ENCODE measurements at places on chromosomes 4 and X.

DNA sequence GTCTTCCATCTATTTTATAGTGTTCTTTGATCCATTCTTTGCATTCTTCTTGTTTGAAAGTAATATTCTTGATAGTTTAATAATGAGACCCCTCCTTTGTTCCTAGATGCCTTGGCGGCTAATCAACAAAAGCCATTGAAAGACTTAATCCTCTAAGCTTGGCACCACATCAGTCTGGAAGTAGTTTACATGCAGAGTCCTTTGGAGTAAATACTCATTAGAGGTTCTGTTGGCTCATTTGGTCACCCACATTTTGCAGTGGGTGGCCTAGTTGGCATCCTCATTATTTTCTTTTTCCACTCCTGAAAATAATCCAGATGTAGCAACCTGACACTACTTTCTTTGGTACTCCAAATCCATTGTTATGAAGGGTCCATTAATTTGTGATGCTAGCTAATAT is 64.5 kb downstream of the DKK2 start:
- no peak for DNase-seq

DNA sequence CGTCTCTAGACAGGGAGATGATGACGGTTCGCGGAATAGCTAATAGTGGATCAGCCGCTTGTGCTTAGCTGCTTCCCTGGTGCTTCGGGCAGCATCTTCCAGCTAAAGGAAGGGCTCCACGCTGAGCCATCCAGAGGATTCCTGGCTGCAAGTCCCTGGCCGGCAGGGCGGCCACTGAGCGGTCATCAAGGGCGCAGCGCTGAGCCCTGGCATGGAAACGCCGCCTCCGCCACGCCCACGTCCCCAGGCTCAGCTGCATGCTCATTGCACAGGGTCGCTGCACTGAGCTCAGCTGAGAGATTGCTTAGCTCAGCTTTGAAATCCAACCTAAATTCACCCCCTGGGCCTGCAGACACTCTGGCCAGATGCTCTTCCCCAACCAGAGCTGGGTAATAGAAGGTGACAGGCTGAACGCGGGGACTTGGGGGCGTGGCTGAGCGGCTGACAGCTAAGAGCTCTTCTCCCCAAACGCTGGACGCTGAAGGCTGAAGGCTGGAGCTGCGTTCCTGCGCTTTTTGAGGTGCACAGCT is 118.2 kb upstream of the KIT start:
- DNase-seq, result peak; percentile 4

- DNase-seq, result no peak
Observed at GRCh38 chr4:83569987-83570386, 34.1 kb downstream of the GPAT3 start.

- no peak for DNase-seq
Observed at GRCh38 chr4:16100833-16101232, 17.0 kb upstream of the PROM1 start.

DNA sequence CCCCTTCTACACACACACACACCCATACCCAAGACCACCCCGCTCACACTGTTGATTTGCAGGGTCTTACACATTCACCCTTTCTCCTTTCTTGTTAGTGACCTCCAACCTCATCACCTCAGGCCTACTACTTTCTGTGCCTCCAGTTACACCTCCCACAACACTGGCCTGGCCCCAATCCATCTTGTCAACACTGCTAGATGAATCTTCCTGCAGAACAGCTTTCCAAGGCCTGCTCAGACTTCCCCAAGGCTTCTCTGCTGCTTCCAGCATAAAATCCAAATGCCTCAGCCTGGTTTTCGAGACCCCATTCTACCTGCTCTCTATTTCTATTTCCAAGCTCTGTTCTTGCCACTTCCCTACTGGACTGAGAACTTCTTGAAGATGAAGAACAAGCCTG is 79.9 kb downstream of the NHSL2 start:
- no peak for DNase-seq

- DNase-seq, result no peak
Observed at GRCh38 chr4:4720646-4721045, 138.8 kb upstream of the MSX1 start.

All from SJSA1 (cell line).